Stimulated activated CD4-positive, alpha-beta T cell treated with anti-CD3 and anti-CD28 coated beads, Interleukin-1b, Interleukin-23, amount 100 ng/mL, for 24 hours (primary cell): ENCODE measurements at places on chromosomes 11 and 22.

- no peak for DNase-seq
Observed at GRCh38 chr11:133985981-133986944, 29.5 kb upstream of the IGSF9B start.

DNA sequence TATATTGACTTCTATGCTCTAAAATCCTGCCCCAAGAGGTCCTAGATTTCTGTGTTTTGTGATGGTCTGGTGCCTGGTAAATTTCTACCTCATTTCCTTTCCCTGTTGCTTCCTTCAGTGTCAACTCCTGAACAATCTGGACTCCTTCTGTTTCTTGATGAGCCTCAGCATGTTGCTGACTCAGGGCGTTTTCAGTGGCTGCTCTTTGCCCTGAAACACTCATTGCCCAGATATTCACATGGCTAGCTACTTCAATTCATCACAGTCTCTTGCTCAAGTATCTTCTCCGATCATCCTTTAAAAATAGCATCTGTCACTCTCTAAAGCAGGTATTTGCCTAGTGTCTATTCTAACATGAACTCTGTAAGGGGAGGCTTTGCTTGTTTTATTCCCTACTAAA lies 526.3 kb upstream of the RAG2 start:
- no peak for DNase-seq

DNA sequence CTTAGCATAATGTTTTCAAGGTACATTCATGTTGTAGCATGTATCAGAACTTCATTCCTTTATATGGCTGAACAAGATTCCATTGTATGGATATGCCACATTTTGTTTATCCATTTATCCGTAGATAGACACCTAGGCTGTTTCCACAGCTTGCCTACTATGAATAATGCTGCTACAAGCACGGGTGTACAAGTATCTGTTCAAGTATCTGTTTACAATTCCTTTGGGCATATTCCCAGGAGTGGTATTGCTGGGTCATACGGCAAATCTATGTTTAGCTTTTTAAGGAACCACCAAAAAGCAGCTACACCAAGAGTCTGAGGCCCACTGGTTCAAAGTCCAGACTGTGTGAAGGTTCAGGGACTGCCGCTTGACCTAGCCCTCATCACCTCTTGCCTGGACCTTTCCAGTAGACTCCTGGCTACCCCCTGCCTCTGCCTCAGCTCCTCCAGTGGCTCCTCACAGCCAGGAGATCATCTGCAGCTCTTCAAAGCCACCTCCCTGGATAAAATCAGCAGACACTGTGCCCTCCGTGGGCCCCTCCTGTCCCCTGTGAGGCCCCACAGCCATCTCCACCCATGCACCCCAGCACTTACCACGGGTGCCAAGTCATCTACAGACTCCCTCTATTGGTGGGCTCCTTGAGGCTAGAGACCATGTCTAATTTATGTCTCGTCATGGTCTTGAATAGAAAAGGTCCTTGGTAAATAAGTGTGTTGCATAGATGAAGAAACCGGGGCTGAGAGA lies 160.3 kb downstream of the MN1 start:
- no peak for DNase-seq

GRCh38 chr11:27348340-27348873 lies 14.6 kb downstream of the CCDC34 start:
- no peak for DNase-seq

- no peak for DNase-seq
Observed at GRCh38 chr11:2132874-2133240, 6.3 kb downstream of the IGF2 start.

DNA sequence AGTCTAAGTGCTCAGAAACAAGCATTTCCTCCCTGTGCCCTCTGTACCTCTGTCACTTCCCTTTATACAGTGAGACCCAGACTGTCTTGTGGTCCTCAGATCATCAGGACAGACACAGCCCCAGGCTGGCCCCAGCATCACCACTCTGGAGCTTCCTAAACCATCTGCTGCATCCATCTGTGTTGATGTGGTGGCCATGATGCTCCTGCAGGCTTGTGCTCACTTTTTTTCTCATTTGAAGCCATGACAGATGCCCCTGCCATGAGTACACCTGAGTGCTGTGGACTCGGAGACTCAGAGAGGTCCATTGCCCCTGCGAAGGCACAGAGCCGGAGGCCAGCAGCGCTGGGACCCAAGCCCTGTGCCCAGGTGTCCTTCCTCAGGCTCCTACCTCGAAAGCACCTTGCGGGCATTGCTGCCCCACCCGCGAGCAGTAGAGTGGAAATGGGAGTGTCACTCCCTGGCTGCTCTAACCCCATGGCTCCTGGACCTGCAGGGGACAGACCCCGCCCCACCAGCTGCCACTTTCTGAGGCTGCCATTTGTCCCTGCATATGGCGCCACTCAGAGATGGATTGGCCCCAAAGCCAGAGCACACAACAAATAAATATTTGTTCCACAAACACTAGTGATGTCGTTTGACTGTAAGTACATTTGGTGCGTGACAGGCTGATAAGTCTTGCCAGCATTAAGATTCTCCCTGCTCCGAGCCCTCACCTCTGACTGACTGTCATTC lies 593.5 kb downstream of the TBC1D22A start:
- DNase-seq: no peak

DNA sequence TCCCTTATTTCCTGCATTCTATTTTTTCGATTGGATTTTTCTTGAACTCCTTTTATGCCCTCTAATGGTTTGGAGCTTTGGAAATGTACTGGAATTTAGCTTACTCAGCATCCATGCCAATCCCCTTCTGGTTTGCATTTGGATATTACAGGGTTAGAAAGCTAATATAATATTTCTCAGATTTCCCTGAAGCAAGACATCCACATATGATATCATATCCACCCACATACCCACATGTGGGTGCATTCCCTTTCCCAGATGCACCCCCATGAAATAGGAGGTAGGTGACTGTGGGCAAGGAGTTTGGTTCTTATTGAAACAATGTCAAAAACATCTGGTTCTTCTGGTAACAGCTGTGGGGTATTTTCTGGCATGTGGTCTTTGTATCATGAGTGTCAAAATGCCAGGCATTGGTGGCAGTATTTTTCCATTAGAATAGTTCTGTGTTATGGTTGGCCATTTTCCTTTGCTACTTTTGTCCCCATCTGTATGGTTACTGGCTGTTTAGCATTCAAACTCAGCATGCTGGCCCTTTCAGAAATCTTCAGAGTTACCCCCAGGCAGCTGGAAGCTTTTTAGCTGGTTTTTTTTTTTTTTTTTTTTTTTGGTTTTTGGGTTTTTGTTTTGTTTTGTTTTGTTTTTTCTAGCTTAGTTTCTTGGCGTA lies 32.7 kb upstream of the DDX10 start:
- DNase-seq: no peak

DNA sequence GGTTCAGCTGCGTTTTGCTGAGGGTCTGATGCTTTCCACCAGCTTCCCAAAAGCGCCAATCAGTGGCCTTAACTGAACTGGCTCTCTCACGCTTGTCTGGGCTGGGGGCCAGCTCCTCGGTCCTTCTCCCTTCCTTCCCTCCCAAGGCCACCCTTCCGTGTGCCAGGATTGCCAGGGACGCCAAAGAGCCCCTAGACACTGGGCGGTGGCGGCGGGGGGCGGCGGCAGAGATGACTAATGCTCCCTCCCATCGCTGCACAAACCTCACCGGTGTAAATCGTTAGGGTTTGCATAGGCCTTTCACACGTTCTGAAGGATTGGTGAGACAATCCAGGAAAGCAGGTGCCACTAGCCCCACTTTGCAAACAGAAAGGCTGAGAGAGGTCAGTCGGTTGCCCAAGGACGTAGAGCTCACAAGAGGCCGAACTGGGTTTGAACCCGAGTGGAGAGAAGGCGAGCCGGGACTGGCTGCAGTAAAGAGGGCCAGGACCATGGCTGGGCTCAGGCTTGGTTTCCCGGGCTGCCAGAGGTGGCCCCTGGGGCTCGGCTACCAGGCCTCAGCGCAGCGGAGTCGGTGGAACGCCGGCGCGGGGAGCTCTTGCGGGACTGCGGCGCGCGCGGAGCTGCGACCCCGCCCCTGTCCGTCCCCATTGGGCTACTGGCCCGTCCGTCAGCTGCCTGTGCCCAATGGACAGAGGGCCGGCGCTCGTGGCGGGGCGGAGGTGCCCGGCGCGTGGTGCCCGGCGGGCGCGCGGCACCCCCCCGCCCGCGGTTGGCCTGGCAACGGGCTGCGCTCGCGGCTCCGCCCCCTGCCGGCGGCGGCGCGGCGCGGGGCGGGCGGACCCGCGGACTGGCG lies 589 bp upstream of the GNAZ start:
- DNase-seq: peak; percentile 64

- no peak for DNase-seq
Observed at GRCh38 chr11:94934362-94934761, 39.0 kb downstream of the CWC15 start.

GRCh38 chr22:46203601-46203980 lies 46.5 kb downstream of the CDPF1 start:
- no peak for DNase-seq

DNA sequence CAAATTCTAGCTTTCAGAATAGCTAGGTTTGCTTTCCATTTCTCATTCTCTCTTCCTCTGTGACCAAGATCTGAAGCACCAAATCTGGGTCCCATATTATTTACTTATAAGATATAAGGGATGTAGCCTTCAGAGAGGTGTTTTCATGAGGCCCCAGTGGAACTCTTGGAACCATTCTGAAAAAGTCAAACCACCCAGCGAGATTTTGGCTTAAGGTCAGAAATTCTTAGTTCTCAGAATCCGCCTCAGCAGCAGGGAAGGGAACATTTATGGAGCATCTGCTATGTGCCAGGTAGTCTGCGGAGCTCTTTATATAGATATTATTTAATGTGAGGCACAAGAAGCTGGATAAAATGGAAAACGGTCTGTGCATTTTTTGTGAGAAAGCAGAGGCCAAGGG lies 6.3 kb downstream of the NAV2 start:
- no peak for DNase-seq

DNA sequence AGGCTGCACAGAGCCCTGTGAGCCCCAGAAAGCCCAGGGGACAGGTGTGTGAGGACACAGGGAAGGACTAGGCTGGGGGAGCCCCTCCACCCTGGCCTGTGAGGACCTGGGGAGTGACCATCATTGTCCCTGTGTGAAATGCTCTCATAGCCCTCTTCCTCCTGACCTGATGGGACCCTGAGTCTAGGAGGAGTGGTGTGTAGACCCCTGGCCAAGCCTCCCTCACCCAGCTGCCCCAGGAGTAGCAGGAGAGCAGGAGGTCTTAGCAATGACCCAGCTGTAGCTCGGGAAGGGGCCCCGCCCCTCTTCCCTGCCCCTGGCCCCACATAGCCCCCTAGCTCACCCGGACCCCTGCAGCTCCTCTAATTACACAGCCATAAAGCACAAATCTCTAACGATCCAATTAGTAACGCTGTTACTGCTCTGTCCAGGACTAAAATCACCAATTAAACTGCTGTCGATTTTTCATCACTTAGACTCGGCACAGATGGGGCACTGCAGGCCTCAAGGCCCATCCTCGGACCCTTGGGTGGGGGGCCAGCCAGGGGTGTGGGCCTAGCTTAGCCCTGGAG lies 6.6 kb upstream of the CABP7 start:
- DNase-seq: no peak

DNA sequence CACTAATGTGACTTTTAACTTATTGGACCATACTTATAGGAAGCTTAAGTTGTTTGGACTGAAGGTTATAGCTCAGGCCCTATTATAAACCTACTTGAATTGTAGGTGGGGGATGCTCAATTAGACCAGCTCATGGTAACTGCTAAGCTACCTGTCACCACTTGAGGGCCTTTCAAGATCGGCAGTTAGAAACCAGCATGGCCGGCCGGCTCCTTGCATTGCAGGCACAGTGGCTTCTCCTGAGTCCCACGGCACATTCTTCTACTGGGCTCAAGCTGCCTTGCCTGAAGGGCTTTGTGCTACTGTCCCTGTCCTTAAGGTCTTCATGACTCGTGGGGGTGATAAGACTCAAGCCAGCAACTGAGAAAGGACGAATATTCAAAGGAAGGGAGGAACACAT lies 70.8 kb downstream of the TBC1D22A start:
- no peak for DNase-seq

DNA sequence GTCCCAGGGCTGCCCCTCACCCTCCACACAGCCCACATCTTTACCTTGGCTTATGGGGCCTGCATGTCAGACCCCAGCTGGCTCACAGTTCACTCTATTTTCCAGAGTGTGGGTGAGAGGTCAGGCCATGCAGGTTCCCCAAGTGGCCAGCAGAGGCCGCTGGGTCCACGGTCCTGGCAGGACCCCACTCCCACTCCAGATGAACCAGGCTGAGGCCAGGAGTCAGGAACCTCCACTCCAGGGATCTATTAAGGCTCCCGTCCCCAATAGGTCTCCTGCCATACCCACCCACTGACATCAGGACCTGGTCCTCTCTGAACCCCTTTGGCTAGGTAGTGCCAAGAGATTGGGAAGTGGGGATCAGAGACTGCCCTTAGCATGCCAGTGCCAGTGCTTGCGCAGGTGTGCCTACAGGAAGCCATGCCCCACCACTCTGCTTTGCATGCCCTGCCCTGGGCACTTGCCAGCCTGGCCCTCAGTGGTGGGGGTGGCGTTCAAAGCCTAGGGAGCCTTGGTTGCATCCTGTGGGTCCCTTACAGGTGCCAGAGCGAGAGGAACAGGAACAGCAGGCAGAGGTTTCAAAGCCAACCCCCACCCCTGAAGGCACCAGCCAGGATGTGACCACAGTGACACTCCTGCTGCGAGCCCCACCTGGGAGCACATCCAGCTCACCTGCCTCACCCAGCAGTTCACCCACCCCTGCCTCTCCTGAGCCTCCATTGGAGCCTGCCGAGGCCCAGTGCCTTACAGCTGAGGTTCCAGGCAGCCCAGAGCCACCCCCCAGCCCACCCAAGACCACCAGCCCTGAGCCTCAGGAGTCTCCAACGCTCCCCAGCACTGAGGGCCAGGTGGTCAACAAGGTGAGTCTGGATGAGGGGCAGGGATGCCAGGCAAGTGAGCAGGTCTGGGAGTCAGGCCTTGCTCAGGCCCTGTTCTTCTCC lies 8.3 kb downstream of the SMTN start:
- no peak for DNase-seq

DNA sequence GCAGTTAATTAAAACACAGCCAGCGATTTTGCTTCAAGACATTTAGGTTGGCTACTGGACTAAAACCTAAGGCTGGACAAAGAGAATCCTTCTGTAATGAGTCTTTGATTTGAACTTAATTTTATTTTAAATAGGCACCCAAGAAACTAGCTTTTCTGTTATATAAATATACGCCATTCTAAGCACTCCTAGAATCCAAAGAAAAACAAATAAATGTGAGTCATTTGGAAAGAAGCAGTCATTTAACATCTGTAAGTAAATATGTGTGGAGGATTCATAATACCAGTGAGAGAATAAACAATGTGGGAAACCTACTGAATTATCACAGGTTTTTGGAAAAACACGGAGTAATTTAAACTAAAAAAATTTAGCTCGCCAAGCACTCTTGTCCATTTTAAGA lies 1.2 kb upstream of the TECTA start:
- DNase-seq: no peak

DNA sequence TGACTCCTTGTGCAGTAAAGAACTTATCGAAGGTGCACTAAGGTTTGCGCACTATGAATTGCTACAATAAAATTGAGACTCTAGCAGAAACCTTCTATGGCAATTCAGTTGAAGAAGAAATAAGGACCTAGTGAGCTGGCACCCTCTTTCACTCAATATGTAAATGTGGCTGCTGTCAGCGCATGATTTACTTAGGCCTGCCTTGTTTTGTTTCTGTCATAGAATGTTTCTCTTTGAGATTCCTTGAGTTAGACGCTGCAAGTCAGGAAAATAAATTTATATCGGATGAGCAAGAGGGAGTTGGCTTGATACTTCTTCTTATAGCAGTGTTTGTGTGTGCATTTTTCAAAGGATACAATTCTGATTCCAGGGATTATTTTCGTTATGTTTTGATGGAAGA lies 322.1 kb downstream of the BLID start:
- DNase-seq: no peak
